ENCODE measurements at places on chromosomes 5 and 9.

DNA sequence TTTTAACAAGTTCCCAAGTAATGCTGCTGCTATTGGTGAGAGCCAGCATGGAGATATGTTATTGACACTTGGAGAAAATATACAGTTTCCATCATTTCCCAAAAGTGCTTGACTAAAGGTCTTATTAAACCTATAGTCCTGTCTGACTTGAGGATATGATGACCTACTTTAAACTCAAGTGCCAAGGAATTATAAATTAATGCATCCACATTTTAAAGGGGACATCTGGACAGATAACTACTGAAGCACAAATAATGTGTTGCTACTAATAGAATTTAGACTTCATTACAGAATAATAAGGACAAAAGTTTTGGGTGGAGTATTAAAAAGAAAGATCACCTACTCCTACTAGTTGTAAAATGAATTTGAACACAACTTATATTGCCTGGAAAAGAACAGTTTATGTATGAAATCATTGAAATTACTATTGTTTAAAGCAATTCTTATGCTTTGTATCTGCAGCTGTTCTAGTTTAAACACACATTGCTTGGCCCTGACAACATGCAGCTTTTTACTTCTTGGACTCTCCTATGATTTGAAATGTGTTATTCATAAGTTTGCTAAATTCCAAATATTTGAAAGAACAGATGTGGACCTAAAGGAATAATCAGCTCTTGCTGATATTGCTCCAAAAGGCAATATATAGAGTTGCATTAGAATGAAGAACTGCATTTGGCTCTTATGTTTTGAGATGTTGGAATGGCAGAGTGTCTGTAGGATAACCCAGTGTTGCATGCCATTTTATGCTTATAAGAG lies 73.4 kb downstream of the SGCD start:
- no peak for DNase-seq

GRCh38 chr5:176553260-176554085 lies 4.3 kb downstream of the CDHR2 start:
- no peak for DNase-seq

GRCh38 chr9:123387686-123388085 lies 31.7 kb downstream of the CRB2 start:
- DNase-seq: no peak

GRCh38 chr5:102759289-102759688 lies 4.2 kb downstream of the PAM start:
- no peak for DNase-seq

DNA sequence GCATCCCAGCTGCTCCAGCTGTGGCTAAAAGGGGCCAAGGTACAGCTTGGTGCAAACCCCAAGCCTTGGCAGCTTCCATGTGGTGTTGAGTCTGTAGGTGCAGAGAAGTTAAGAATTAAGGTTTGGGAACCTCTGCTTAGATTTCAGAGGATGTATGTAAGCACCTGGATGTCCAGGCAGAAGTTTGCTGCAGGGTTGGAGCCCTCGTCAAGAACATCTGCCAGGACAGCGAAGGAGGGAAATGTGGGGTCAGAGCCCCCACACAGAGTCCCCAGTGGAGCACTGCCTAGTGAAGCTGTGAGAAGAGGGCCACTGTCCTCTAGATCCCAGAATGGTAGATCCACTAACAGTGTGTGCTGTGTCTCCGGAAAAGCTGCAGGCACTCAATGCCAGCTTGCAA lies 236.2 kb upstream of the ADRA1B start:
- no peak for DNase-seq

DNA sequence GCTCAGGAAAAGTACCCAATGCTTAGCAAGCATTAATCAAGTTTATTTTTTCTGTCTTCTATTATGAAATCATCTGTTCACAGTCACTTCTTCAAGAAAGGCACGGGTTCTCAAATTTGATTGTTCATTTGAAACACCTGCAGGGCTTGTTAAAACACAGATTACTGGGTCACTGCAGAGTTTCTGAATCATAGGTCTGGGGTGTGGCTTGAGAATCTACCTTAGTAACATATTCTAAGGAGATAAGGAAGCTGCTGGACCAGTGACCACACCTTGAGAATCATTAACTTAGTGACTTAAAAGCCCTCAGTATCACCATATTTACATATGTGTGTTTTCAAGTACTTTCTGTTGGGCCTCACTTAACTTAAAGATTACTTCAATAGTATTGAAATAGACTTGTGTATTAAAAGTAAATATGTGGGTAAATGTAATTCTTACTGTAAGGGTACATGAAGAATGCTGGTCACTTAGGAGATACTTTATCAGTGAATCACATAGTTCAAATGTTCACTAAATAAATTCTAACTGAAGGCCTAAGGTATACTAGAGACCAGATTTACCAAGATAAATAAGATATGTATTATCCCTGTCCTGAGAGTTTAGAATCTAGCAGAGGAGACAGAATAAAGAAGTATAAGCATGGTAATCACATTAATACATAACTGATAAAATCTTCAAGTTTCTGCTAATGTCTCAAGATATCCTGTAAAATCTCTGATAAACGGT lies 1342.1 kb upstream of the C9orf72 start:
- DNase-seq: no peak

GRCh38 chr9:93684806-93685543 lies 108.6 kb downstream of the PHF2 start:
- DNase-seq: no peak

- no peak for DNase-seq
Measured at GRCh38 chr5:116395226-116395625, 179.4 kb downstream of the SEMA6A start.

- no peak for DNase-seq
Measured at GRCh38 chr9:124342776-124343485, 72.3 kb downstream of the PSMB7 start.

- DNase-seq: no peak
Measured at GRCh38 chr5:5270958-5271785, 131.0 kb downstream of the ADAMTS16 start.

GRCh38 chr9:101512116-101512515 lies 21.5 kb upstream of the RNF20 start:
- no peak for DNase-seq

- DNase-seq: no peak
Measured at GRCh38 chr5:41094871-41095270, 23.7 kb upstream of the MROH2B start.

DNA sequence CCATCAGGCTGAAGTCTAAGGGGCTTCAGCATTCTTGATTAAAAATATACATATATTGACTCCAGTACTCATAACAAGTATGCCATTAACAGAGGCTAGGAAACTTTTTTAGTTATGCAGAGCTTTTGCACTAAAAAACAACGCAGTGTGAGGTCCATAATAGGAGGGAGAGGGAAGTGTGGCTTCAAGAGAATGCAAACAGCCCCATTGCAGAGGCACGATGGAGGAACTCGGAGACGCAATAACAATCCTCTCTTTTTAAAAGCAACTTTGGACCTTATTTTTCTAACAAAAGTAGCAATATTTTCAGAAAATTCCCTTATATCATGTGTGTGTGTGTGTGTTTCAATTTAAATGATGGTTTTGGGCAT lies 150.0 kb upstream of the PTCH1 start:
- no peak for DNase-seq

DNA sequence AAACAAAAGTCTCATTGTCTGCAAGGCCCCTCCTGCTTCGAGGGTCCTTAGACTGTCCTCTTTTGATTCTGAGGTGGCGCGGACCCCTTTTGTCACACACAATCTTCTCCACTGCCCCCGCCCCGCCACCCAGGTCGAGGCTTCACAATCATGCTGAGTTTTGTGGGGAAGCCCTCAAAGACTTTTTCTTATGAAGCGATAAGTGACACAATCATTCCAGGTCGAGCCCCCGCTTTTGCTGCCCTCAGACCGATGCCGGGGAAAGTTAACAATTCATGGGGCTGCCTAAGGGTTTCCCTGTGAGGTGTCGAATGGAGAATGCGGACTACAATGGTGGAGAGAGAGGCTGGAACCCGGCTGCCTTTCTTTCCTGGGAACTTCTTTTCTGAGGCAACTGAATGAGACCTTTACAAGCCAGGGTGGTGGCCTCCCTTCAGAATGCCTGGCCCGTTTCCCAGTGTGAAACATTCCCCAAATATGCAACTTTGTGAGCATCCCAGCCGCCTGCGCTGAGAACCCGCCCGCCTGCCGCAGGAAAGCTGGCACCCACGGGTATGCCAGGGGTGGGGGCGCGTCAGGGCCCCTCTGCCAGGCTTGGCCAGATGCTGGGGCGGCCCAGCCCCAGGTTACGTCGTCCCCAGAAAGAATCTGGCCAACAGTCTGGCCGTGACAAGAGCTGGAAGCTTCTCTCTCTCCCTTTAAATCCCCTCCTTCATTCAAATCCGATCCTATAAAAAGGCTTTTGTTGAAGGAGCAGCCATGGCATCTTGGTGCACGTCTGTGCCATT lies 71.9 kb downstream of the MAP1B start:
- DNase-seq: no peak

GRCh38 chr9:107422189-107423185 lies 67.1 kb downstream of the KLF4 start:
- DNase-seq: no peak

DNA sequence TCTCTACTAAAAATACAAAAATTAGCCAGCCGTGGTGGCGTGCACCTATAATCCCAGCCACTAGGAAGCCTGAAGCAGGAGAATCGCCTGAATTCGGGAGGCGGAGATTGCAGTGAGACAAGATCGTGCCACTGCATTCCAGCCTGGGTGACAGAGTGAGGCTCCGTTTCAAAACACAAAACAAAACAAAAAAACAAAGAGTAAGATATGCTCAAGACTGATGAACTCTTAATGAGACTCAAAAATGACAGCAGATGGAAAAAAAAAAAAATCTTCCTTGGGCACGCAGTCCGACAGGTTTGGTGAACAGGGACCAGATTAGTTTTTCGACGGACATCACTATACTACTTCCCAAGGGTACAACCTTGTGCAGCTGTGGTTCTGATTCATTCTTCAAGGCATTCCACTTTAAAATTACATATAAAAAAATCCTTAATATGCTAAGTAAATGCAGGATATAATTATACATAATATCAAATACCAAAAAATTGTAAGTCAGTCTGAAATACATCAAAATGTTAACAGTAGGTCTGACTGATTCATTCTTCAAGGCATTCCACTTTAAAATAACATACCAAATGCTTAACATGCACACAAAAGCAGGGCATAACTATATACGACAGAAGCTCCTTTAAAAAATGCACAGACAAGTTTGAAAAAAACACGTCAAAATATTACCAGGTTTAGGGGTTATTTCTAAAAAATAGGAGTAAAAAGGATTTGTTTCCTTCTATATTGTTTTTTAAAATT lies 12.3 kb downstream of the PSIP1 start:
- no peak for DNase-seq
